Head of caudate nucleus (tissue), 42 donors: ENCODE measurements at places on chromosomes 7 and 10.

- no peak for DNase-seq
Measured at GRCh38 chr7:99767662-99768061, 16.3 kb downstream of the CYP3A4 start.

DNA sequence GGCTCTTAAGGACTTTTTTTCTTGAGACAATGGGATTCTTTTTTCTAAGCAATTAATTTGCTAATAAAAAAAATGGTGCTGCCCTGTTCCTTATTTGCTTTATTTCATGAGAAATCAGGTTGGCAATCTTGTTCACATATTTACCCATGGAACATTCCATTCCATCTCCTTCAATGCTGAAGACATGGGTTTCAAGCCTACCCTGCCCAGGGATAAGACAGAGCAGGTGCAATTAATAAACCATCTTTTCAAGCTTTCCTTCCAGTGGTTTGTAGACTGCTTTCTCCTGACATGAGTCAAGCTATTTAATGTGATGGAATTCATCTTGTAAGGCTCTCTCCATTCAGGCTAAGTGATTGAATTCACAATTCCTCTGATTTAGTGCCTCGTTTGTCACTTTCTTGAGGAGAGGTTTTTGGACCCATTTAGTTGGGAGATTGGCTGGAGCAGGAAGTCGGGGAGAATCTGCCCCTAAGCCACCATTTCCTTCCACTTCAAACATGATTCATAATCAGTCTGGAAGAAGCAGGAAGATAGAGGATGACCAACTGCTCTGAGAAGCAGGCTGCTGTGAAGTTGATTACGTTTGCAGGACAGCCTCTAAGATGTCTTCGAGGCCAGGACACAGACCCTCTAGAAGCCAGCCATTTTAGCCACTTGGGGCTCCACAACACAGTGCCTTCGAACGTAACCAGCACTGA lies 552.4 kb upstream of the GALNT17 start:
- no peak for DNase-seq

GRCh38 chr10:1572519-1573333 lies 164.6 kb downstream of the ADARB2 start:
- peak; percentile 39 for DNase-seq

GRCh38 chr7:42964293-42964692 lies 32.1 kb downstream of the MRPL32 start:
- no peak for DNase-seq

DNA sequence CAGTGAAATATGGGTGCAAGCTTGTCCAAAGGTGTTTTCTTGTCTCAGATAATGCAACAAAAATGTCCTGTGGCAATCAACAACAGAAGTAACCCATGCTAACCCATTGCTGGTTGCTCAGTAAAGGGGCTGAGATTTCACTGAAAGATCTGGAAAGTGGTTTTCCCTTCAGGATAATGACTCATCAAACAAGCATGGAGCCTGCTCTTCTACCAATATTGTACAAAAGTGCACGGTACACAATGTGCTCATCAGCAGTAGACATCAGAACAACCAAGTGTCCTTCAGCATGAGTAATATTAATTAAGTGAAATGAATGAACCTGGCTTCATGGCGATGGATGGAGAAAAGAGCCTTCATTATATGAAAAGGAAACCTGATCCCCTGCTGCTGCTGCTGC lies 287.1 kb upstream of the NEBL start:
- DNase-seq = no peak

DNA sequence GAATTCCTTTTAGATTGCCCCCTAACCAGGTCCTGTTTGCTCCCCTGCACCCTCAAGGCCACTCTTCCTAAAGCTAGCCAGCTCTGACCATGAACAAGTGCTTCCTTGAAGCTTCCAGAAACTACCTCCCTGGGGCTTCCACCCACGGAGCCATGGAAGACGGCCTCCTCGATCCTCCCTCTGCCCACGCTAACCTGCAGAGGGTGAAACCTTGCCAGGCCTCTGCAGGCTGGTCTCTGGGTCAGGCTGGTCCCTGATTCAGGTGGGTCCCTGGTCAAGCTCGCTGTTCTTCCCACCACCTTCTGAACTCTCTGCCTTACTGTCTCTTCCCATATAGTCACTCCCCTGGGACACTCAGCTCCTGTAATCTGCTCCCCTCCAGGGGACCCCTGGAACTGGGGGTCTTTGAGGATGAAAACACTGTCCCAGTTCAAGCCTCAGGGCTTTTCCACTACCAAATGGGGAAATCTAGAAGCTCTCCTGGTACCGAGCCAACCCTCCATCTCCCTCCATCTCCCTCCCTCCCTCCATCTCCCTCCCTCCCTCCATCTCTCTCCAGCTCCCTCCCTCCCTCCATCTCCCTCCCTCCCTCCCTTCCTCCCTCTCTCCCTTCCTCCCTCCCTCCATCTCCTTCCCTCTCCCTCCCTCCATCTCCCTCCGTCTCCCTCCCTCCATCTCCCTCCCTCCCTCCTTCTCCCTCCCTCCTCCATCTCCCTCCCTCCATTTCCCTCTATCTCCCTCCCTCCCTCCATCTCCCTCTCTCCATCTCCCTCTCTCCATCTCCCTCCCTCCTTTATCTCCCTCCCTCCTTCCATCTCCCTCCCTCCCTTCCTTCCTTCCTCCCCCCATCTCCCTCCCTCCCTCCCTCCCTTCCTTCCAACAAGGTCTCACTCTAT lies 2.9 kb downstream of the MLXIPL start:
- no peak for DNase-seq

GRCh38 chr7:36283181-36283580 lies 106.5 kb upstream of the ANLN start:
- no peak for DNase-seq

DNA sequence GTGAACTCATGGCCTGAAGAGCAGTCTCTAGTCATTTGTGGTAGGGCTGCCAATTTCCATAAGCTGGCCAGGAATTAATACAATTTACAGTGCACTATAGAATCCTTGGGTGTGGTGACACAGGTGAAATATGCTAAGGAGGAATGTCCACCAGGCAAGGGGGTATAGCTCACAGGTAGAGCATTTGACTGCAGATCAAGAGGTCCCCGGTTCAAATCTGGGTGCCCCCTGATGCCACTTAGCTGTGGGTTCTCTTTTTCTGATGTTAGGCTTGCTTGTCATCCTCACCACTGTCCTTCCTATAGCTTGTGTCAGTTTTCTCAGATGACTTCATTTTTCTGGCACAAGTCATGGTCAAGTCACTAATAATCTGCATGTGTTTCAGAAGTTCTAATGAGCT lies 108.7 kb downstream of the ZNF467 start:
- no peak for DNase-seq

DNA sequence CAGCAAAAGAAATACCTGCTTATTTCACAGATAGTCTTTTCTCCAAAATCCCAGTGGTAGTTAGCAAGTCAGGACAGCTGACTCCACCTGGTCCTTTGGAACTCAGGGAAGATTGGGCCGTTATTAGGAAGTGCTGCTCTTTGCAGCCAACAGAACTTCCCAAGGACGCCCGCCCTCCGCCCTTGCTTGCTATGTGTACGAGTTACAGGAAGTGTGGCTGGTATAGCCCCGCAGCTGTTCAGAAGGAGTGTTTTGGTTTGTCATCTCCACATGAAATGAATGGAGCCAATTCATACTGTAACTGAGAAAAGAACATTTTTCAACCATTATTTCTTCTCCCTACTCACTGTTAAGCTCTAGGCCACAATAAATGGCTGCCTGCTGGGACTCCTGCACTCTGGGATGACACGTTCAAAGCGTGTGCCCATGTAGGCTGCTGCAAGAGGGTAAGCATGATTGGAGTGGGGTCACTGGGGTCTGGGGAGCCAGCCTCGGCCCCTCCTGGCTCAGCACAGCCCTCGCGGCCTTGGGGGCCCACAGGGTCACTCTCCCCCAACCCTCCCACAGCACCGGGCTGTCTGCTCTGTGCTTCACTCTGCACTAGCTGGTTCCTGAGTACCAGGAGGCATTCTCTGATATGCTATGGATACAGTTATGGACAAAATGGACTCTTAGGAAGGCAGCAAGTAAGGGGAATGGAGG lies 244.0 kb downstream of the EBF3 start:
- no peak for DNase-seq

GRCh38 chr10:29174389-29174788 lies 114.5 kb upstream of the LYZL1 start:
- no peak for DNase-seq

- no peak for DNase-seq
Measured at GRCh38 chr7:74029089-74029785, 1.3 kb downstream of the ELN start.

DNA sequence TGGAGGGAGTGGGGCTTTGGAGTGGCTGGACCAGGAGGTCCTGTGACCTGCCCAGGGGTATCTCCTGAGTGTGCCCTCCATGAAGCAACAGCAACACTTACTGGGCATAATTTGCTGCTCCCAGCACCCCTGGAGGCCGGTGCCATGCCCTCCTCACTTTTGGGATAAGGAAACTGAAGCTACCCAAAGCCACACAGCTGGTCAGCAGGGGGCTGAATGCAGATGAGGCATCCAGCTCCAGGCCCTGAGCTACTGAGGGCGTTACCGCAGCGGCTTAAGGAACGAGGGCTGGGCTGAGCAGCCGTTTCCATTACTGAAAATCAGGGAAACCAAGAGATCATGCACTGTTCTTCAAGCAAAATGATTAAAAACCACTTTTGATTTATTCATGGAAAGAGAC lies 408.9 kb downstream of the GLRX3 start:
- DNase-seq = no peak

GRCh38 chr7:84102213-84102612 lies 92.4 kb downstream of the SEMA3A start:
- no peak for DNase-seq
